Trophoblast cell (in vitro differentiated cells and primary cell): ENCODE measurements at places on chromosomes 13 and 19.
A peak's percentile ranks its signal among the peaks of the same experiment; 100 is the strongest.

DNA sequence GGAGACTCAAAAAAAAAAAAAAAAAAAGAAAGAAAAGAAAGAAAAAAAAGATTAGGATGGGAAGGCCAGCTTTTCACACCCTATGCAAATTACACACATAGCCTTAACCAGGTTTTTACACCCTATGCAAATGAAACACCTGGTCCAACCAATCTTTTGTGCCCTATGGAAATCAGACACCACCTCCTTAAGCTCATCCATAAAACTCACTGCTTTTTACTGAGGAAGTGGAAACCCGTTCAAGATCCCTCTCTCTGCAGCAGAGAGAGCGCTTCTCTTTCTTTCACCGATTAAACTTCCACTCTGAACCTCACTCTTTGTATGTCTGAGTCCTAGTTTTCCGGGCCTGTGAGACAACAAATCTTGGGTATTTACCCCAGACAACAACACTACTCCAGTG is 25.3 kb upstream of the HOMER3 start:
- no peaks in the 10 kb centered on the region for H3K27me3 ChIP-seq
- H3K36me3 ChIP-seq = no peaks in the 10 kb centered on the region
- H3K4me1 ChIP-seq = no peaks in the 10 kb centered on the region
- no peak overlapping the region for H3K4me3 ChIP-seq
- no peak overlapping the region for H3K27ac ChIP-seq

GRCh38 chr13:96821381-96821780 is 172.9 kb downstream of the OXGR1 start:
- H3K27ac ChIP-seq = no peak overlapping the region
- DNase-seq = peak; percentile 30
- no peak overlapping the region for H3K4me3 ChIP-seq
- H3K27me3 ChIP-seq = no peaks in the 10 kb centered on the region
- no peaks in the 10 kb centered on the region for H3K36me3 ChIP-seq

- H3K36me3 ChIP-seq = no peaks in the 10 kb centered on the region
- H3K4me3 ChIP-seq = no peak overlapping the region
- no peaks in the 10 kb centered on the region for H3K27me3 ChIP-seq
- no peak for DNase-seq
- peak overlapping the region; percentile 70 for H3K27ac ChIP-seq
Observed at GRCh38 chr13:65292488-65292901, 1937.6 kb downstream of the PCDH9 start.

DNA sequence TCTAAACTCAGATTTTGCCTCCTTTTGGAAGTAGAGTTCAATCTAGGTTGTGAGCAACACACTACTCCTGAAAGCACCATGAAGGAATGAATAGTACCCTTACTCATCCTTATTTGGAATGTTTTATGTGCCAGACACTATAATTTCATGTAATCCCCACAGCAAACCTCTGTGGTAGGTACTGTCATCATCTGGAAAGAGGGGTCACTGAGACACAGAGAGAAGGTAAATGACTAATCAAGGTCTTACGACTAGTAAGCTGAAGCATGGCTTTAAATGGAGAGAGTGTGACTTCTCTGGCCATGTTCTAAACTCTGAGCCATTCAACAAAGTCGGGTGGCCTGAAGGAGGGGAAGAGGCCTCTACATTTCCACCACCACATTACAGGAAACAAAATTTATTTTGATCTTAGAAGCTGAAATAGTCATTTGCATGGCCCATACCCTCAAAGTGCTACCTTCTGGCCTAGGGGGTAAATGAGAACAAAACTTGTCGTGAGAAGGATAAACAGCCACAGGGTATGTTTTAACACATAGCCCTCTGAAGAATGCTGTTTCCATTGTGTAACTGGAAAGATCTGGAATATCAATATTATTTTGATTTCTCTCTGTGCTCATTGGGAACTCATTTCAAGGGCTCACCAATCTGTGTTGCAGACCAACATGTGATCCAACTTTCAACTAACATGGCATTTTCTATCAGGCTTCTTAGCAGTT is 180.8 kb upstream of the RFC3 start:
- H3K36me3 ChIP-seq = no peaks in the 10 kb centered on the region
- no peak overlapping the region for H3K4me3 ChIP-seq
- peak; percentile 16 for DNase-seq
- H3K27ac ChIP-seq = no peak overlapping the region

GRCh38 chr19:34366738-34367623 is 2.0 kb downstream of the GPI start:
- peaks cover 11% of the 10 kb centered on the region for H3K4me1 ChIP-seq
- H3K36me3 ChIP-seq = peaks cover 21% of the 10 kb centered on the region
- no peaks in the 10 kb centered on the region for H3K27me3 ChIP-seq
- H3K4me3 ChIP-seq = no peak overlapping the region

- H3K36me3 ChIP-seq = no peaks in the 10 kb centered on the region
- H3K27me3 ChIP-seq = no peaks in the 10 kb centered on the region
- peaks cover 62% of the 10 kb centered on the region for H3K4me1 ChIP-seq
- peak; percentile 60 for DNase-seq
- no peak overlapping the region for H3K4me3 ChIP-seq
Observed at GRCh38 chr13:30869491-30869890, 36.6 kb upstream of the MEDAG start.

DNA sequence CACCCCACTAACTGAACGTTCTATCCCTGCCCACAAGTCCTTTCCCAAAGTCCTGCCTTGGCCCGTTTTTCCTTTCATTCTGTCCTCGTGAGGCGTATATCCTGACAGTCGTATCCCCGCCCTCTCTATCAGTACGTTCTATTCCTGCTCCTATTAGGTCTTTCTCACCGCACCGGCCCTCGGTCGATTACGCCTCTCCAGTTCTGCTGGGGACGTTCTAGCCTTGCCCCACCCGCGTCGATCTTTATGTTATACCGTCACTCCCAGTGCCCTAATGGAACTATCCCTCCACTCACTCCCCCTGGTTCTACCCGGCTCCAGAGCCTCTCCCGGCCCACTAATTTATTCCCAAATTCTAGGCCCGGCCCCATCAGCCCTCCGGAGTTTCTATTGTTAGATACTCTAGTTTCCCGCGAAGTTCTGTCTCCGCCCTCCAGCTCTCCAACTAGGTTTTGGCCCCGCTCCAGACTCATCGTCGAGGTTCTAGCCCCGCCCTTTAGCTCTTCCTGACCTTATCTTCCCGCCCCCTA is 2.0 kb downstream of the PLAUR start:
- H3K27me3 ChIP-seq = peaks cover 4% of the 10 kb centered on the region
- H3K27ac ChIP-seq = no peak overlapping the region
- H3K36me3 ChIP-seq = no peaks in the 10 kb centered on the region

GRCh38 chr19:54552913-54553310 is 20.7 kb upstream of the LILRA2 start:
- H3K27me3 ChIP-seq = no peaks in the 10 kb centered on the region
- H3K27ac ChIP-seq = no peak overlapping the region
- H3K4me3 ChIP-seq = no peak overlapping the region

GRCh38 chr13:111480976-111481375 is 160.5 kb downstream of the TEX29 start:
- no peak overlapping the region for H3K27ac ChIP-seq
- DNase-seq = no peak
- no peaks in the 10 kb centered on the region for H3K4me1 ChIP-seq
- H3K27me3 ChIP-seq = no peaks in the 10 kb centered on the region
- H3K36me3 ChIP-seq = no peaks in the 10 kb centered on the region
- H3K4me3 ChIP-seq = no peak overlapping the region
